ENCODE measurements at places on chromosomes 7 and 10. TPM values are rescaled to one million over a fixed set of nuclear protein-coding genes. Genes with fewer than 3 reads are reported as not detected.

The PLEKHS1 gene
- total RNA-seq = not detected

The AKR1C2 gene
- total RNA-seq = 14.9 TPM

The CYP3A7 gene
- total RNA-seq = not detected

The HOXA13 gene
- not detected for total RNA-seq

The GIMAP4 gene
- total RNA-seq = 0.33 TPM

The CYP3A5 gene
- not detected for total RNA-seq

The MTG1 gene
- 19.9 TPM for total RNA-seq

The MBL2 gene
- total RNA-seq = not detected

The GTPBP10 gene
- total RNA-seq = 10.9 TPM

The SHLD2 gene
- 22.0 TPM for total RNA-seq

The LIPF gene
- total RNA-seq = not detected

The ZNF22 gene
- total RNA-seq = 9.5 TPM

The ABCB4 gene
- total RNA-seq = 0.99 TPM

The STEAP1B gene
- total RNA-seq = 23.4 TPM

The CDK14 gene
- total RNA-seq = 35.8 TPM

The WEE2 gene
- total RNA-seq = not detected

The KCNK18 gene
- not detected for total RNA-seq

The WIPF3 gene
- 0.07 TPM for total RNA-seq

The INMT gene
- total RNA-seq = 12.0 TPM

The LRMDA gene
- 1.0 TPM for total RNA-seq

The GRM3 gene
- not detected for total RNA-seq

The RNLS gene
- 9.3 TPM for total RNA-seq

The PPP1R9A gene
- total RNA-seq = 0.78 TPM

The ZSCAN25 gene
- total RNA-seq = 12.9 TPM

The AUTS2 gene
- 4.9 TPM for total RNA-seq

The MINPP1 gene
- total RNA-seq = 50.2 TPM

The SPDYE2 gene
- total RNA-seq = not detected

The HOXA10 gene
- not detected for total RNA-seq

The MINDY4 gene
- total RNA-seq = 5.7 TPM

The OPALIN gene
- total RNA-seq = not detected

The BMI1 gene
- 72.2 TPM for total RNA-seq

The PRPF18 gene
- 22.4 TPM for total RNA-seq

The SBDS gene
- total RNA-seq = 89.3 TPM

The PROSER2 gene
- total RNA-seq = 1.9 TPM

The BICC1 gene
- total RNA-seq = 124 TPM

The SLIT1 gene
- 0.07 TPM for total RNA-seq

The PLXNA4 gene
- total RNA-seq = 29.5 TPM

The PAPSS2 gene
- 160 TPM for total RNA-seq

The ENTPD1 gene
- total RNA-seq = 2.7 TPM

The GTPBP4 gene
- total RNA-seq = 24.3 TPM

The ATG9B gene
- total RNA-seq = 1.2 TPM

Measured in smooth muscle cell of the pulmonary artery (primary cell).